Activated effector memory CD4-positive, alpha-beta T cell treated with Interleukin-2 at 50 U/mL for 16 hours (primary cell): ENCODE measurements at places on chromosomes 5 and 9.

- no peak for DNase-seq
These were observed at the start of gene LAMC3 for GRCh38 chr9:131008909-131009618. Gene LAMC3 (plus strand): TSS chr9:131009174. CDS start chr9:131009215, 41 bp downstream.

GRCh38 chr9:109047259-109047658, 34.0 kb upstream of the CTNNAL1 start:
- DNase-seq: no peak

DNA sequence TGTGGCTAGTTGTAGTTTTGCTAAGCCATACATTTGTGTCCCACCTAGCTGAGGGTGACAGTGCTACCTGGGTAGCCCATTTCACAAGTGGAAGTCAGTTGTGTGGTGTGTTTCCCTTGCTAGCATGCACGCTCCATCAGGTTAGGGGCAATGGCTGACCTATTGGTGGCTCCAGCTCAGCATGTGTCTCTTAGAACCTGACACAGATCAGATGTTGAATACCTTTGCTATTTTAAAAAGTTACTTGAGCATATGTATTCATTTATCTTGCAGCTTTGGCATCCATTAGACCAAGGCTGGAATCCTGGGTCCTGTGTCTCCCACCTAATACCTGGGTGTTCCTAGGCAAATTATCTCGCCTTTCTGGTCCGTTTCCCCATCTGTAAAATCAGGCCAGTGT, 44.8 kb downstream of the ZNF618 start:
- no peak for DNase-seq

GRCh38 chr5:113488645-113489184, 462 bp upstream of the MCC start:
- no peak for DNase-seq

DNA sequence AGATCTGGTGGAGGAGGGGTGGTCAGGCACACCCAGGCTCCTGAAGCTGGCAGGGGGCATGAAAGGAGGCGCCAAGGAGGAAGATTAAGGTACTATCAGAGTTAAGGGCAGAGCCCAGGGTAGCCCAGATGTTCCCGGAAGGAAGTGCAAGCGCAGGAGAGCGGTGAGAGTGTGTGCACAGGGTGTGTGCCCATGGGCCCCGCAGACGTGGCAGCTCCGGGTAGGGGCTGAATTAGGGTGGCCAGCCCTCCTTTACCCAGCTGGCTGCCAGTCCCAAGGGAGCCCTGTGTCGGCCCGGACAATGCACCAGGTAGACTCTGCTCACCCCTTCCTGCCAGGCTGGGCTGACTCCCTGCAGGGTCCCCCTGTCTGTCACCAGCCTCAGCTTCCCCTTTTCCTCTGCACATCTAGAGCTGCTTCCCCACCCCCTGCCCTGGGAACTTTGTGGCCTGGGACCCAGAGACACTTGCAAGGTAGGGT, at the start of gene SMIM33:
Gene SMIM33, plus strand, starts transcription at position 184 of the 480 bp plus-strand sequence. Its CDS starts 118 bp downstream, at position 302.
- peak; percentile 46 for DNase-seq

DNA sequence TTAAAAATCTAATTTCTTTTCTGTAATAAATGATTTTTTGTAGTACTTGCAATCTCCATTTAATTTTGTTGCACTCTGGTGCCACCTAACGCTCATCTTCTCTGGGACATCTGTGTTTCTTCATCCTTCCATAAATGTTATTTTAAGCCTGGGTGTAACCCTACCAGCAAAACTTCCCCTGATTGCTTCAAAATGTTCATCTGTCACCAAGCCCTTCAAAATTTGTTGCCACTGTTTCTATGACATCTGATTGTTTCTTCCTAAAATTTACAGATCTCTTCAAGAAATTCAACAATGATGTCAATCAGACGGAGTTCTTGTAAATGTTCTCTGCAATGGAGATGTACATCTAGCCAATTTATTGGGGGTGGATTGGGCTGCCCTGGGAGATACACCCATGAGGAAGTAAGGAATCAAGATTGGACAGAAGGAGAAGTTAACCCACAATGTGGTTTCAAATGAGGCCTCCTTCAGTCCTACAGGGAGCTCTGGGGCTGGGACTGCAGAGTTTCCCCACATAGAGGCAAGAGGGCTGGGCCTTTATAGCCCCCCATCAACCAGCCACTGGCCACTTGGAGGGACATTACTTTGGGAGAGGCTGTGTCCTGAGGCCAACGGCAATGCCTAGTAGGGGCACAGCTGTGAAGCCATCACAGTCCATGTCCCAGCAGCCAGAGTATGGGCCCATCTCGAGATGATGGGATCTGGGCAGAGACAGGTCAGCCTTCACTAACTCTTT, 23.3 kb downstream of the MCTP1 start:
- no peak for DNase-seq

GRCh38 chr5:36505021-36505420, 101.4 kb upstream of the SLC1A3 start:
- DNase-seq: no peak

- DNase-seq: no peak
These were observed 89.8 kb downstream of the CACNA1B start for GRCh38 chr9:137967280-137967953.

- no peak for DNase-seq
These were observed 5.8 kb upstream of the CARD19 start for GRCh38 chr9:93090091-93090655.

GRCh38 chr5:9558319-9558965, 12.6 kb upstream of the SEMA5A start:
- no peak for DNase-seq

GRCh38 chr9:132201139-132201538, 39.3 kb downstream of the NTNG2 start:
- no peak for DNase-seq

DNA sequence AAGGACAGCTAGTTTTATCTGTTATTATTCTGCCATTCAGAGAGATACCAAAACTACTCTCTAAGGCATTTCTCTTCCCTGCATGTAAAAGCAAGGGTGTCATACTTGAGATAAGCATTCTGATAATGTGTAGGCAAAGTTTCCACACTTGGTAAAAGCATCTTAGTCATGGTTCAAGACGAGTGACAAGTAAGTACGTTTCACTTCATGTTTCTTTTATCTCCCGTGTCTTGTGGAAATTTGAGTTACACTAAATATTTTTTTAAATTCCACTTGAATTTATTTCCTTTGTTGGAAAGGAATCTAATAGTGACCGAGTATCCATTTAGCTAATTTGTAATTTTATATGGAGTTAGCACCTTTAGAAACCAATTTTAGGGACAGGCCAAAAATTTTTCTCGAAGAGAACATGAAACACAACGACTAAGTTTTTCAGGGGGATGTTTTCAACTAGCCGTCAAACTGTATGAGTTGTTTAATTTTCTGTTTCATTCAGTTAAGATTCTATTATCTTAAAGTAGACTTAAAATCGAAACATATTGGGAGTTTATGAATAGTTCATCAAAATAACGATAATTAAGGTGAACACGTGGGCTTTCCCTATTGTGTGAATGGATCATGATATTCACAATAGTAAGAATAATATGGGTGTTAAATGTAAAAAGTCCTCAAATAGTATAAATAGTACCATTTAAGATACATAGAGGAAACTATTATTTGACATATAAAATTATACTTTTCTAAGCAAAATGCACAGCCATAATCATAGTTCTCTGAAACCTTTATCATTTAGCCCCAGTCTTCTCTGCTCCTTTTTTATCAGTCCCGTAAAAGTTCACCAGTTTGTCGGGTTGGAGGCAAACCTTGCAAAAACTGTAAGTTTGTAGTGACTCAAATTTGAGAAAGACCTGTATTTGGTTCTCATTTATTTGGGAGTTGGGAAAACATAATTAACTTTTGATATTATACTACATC, 1.6 kb downstream of the RFESD start:
- no peak for DNase-seq

- DNase-seq: no peak
These were observed 61.2 kb upstream of the RXRA start for GRCh38 chr9:134265078-134265477.
